ENCODE measurements at places on chromosomes 12 and 14.

- no peak for DNase-seq
Measured at GRCh38 chr12:123491481-123491880, 33.5 kb downstream of the SNRNP35 start.

DNA sequence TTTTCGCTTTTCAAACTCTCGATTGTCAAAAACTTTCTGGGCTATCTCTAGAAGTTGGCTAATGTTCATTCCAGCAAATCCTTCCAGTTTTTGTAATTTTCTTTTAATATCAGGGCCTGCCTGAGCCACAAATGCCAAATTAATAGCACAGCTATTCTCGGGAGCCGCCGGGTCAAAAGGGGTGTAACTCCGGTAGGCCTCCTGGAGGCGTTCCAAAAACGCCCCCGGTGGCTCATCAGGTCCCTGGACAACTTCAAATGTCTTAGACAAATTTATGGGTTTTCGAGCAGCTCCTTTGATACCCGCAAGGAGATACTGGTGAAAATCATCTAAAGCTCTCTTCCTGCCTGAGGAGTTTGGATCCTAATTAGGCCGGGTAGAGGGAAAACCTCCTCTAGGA lies 117.9 kb upstream of the PZP start:
- no peak for DNase-seq

DNA sequence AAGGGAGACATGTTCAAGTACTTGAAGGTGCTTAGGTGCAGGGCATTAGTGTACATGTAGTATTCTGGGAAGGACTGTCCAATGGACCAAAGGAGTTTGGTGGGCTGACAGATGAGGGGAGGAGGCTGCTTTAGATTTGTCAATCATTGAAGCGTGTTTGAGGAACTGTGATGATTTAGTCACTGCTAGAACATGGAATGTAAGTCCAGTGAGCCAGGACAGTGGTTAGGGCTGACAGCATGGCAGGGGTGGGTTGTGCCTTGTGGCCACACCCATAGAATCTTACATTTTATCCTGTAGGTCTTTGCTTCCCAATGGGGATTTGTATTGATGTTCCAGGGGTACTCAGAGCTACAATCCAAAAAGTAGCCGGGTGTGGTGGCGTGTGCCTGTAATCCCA lies 24.6 kb downstream of the DIP2B start:
- DNase-seq: no peak

DNA sequence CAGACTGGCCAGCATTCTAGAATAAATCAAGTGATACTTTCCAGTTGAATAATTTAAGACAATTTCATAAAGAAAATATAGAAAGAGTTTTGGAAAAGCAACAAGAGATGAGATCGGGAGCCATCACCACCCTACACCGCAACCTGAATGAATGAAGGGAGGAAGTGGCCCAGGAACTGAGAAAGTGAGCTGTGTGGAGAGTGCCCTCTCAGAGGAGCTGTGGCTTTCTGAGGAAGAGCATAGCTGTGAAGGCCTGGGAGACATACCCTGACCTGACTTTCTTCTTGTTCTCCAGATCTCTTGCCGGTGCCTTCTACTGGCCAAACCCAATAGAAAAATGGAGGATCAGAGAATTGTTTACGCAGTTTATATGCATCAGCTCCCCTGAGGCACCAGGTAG lies 79.3 kb upstream of the TSPAN8 start:
- DNase-seq: no peak

GRCh38 chr12:85779768-85780167 lies 56.4 kb downstream of the RASSF9 start:
- no peak for DNase-seq

- no peak for DNase-seq
Measured at GRCh38 chr14:59728304-59728703, 142.3 kb downstream of the RTN1 start.

GRCh38 chr12:45981075-45981837 lies 9.1 kb downstream of the SCAF11 start:
- no peak for DNase-seq

- DNase-seq: no peak
Measured at GRCh38 chr12:79422060-79422812, 268.5 kb downstream of the PAWR start.

DNA sequence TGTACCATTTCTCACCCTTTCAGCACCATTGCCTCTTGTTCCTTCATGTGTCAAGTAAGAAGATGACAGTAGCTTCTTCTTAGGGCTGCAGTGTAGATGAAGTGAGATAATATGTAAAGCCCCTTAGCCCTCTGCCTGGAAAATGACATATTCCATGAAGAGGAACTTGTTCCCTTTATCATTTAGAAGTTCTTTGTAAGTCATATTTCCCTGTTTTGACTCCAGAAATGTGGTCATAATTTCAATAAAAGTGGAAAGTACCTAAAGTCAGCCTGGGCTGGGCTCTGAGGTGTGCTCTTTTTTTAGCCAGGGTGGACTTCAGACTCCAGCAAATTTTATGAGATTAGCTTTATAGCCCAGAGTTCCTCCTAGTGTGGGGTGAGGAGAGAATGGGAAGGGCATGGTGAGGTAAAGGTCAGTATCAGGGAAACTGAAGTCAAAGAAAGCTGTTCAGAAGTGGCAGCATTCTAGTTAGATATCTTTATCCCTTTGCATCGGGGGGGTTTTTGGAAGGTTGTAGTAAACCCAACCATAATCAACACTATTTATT lies 92.5 kb downstream of the TMCC3 start:
- no peak for DNase-seq

GRCh38 chr14:35336494-35337268 lies 44.5 kb downstream of the PSMA6 start:
- no peak for DNase-seq

DNA sequence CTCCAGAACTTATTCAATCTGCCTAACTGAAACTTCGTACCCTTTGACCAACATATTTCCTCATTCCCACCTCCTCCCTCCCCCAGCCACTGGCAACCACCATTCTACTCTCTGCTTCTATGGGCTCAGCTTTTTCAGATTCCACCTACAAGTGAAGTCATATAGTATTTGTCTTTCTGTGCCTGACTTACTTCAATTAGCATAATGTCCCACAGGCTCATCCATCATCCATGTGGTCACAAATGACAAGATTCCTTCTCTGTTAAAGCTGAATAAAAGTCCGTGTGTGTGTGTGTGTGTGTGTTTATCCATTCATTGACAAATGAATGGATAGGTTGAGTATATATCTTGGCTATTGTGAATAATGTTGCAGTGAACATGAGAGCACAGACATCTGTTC lies 1.3 kb upstream of the C14orf39 start:
- no peak for DNase-seq

- no peak for DNase-seq
Measured at GRCh38 chr12:130613831-130614529, 102.1 kb downstream of the RIMBP2 start.

DNA sequence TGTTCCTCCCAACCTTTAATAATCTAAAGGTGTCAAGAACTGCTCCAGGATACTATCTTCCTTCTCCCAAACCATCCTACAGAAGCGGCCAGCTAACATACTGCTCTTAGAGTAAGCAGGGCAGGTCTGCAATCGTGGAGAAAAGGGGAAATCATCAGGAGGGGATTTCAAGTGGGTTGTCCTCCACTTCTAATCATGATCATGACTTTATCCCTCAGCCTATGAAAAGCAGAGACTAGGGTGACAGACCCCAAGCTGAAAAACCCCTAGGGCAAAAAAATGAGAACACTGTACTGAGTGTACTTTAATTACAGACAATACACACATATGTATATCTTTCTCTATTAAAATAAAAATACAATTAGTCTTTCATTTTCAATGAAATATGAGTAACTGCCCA lies 13.9 kb downstream of the DUSP16 start:
- DNase-seq: no peak

- no peak for DNase-seq
Measured at GRCh38 chr12:92624236-92624635, 78.6 kb upstream of the PLEKHG7 start.

DNA sequence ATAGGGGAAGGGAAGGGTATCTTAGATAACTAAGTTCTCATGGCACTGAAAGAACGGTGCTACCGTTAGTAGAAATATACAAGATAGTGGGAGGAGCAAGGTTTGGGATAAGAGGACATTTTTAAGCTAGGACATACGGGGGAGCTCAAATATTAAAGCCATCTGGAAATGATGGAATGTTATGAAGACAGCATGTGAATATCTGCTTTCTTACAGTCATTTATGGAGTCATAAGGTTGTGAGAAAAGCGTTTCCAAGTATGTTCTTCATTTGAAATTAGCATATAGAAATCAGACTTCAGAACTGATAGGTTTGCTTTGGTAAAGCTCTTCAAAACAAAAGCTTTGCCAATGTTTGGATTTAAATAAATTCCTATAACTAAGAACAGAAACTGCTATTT lies 62.3 kb downstream of the OTOGL start:
- no peak for DNase-seq

GRCh38 chr12:113222730-113223531 lies 1.7 kb downstream of the TPCN1 start:
- no peak for DNase-seq

- no peak for DNase-seq
Measured at GRCh38 chr14:31568161-31568560, 7.0 kb downstream of the NUBPL start.

DNA sequence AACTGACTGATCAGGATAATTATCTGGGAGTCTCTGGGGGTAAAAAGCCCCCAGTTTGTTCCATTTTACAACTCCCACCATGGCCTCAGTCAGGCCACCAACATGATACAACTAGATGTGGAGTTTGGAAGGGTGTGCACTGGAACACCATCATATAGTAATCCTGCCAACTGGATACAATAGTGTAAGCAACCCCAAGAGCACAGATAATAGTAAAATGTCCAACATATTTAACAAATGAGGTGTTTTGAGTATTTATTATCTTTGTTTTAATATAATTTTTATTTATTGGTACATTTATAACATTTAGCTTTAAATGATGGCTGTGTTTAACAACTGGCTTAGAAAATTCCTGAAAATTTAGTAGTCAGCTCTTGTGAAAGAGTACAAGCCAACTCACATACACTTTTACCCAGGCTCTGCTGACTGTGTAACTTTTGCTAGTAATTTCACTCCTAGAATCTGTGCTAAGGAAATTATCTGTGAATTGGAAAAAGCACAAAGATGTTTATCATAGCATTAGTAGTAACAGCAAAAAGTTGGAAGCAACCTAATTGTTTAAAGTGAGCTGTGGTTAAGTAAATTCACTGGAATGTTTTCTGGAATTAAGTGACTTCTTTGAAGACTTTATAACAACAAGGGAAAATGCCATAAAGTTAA lies 196.8 kb downstream of the RAD51B start:
- DNase-seq: no peak

GRCh38 chr12:3453990-3454680 lies 36.9 kb upstream of the PRMT8 start:
- DNase-seq: no peak

DNA sequence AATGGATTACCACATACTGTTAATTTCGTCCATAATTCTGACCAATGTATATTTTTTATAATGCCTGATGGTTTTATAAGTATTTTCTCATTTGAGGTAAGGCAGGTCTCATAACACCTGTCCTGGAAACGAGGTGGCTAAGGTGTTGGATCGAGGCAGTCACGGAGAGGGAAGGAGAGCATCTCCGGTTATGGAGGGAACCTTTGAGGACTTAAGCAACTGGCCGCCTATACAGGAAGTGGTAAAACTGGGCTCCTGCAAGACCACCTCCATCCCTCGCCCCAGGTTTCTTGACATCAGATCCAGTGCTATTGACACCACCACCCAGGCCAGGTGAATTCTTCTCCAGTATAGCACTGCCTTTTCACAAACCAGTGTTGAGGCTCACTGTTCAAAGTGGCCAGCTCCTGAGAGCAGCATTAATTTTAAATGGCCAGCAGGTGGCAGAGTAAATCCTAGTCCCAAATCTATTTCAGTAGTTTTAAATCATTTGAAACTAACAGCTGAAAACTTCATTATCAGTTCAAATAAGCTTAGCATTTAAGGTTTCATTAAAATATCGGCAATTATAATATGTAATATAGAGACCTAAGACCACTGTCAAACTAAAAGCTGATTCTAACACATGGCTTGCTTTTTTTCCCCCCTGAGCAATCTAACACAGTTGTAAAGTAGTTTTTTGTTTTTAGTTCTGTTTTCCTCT lies 100.8 kb downstream of the PPM1A start:
- no peak for DNase-seq

DNA sequence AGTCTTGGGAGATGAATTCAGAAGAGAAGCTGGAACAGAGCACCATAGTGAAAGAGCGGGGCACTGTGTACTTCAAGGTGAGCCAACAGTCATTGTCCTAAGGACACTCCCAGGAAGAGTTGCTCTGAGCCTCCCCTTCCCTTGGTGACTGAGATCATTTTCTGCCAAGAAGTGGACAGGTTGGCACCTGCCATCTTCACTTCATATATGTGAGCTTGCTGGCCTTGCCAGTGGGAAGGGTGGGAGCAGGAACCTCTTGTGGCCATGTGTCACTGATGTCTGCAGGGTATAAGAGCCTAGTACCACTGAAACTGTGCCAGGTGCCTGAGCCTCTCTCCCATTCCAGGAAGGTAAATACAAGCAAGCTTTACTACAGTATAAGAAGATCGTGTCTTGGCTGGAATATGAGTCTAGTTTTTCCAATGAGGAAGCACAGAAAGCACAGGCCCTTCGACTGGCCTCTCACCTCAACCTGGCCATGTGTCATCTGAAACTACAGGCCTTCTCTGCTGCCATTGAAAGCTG lies 5.3 kb downstream of the FKBP4 start:
- DNase-seq: no peak

DNA sequence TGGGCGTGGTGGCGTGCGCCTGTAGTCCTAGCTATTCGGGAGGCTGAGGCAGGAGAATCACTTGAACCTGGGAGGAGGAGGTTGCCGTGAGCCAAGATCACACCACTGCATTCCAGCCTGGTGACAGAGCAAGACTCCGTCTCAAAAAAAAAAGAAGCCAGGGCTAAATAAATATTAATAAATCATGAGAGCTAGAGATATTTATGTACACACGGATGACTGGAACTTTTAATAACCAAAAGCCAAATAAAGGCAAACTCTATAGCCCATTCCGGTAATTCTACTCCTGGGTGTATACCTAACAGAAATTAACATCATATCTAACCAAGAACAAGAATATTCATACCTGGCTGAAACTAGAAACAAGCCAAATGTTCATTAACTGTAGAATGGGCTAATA lies 7.7 kb upstream of the TRAFD1 start:
- DNase-seq: no peak

GRCh38 chr12:96093543-96094196 lies 58.3 kb upstream of the LTA4H start:
- DNase-seq: no peak

DNA sequence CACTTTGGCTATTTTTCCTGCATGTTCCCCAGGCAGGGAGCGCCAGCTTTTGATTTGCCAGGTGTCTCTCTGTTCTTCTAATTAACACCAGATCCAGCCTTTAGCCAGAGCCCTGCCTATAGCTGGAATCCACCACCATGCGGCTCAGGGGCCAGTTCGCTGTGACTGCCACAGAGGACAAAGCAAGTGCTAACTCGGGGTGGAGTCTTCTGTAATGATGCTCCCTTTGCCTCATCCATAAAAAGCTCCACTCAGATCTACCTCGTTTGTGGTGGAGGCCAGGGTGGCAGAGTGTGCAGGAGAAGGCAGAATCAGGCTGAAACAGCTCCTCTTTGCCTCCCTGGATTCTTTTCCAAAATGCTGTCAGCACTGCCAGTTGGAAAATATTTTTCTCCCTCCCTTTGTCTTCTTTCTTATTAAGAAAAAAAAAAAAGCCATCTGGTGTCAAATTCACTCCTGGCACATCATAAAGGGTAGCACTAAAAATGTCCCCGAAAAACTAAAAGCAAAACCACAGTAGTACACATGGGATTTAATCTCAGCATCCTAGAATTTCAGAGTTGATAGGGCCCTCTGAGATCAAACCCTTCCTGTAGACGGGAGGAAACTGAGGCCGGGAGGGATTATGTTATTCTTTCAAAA lies 18.0 kb upstream of the CTDSP2 start:
- DNase-seq: no peak

Data from dorsolateral prefrontal cortex (tissue), 122 donors.